ENCODE measurements at places on chromosomes 7 and 10.

DNA sequence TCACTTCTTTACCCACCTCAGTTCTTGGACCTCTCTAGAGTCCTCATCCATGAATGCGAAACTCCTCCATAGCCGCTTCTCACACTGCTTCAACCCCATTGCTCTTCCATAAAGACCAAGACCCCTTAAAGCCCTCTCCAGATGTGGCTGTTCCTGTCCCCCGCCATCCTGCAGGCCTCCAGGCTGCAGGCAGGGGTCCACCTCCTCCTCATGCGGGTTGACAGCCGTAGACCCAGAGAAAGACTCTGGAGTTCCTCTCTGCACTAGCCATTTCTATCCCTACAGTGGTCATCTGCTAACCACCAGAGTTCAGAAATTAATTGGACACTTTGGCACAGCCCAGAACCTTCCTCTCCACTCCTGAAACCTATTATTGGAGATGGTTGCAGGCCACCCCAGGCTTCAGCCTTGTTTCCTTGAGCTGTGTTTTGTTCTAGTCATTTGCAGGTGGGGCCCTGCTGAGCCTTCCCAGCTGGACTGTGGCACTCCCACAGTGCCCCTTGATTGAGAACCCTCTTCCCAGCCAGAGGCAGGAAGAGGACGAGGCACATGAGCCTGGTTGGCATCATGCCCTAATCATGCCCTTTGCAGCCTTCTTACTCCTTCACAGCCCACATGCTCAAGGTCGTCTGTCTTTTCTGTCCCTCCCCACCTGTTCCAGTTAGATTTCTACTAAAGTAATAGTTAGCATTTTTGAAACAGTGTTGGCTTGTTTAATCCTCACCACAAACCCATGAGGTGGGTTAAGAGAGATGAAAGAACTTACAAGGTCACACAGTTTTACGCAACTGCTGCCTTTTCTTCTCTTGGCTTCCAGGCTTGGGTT is 23.9 kb downstream of the CUL1 start:
- no peak overlapping the region for H3K4me3 ChIP-seq
- no peak for DNase-seq
- peaks cover 7% of the 10 kb centered on the region for H3K36me3 ChIP-seq
- no peaks in the 10 kb centered on the region for H3K27me3 ChIP-seq
- H3K4me1 ChIP-seq: peaks cover 62% of the 10 kb centered on the region
- H3K27ac ChIP-seq: no peak overlapping the region

DNA sequence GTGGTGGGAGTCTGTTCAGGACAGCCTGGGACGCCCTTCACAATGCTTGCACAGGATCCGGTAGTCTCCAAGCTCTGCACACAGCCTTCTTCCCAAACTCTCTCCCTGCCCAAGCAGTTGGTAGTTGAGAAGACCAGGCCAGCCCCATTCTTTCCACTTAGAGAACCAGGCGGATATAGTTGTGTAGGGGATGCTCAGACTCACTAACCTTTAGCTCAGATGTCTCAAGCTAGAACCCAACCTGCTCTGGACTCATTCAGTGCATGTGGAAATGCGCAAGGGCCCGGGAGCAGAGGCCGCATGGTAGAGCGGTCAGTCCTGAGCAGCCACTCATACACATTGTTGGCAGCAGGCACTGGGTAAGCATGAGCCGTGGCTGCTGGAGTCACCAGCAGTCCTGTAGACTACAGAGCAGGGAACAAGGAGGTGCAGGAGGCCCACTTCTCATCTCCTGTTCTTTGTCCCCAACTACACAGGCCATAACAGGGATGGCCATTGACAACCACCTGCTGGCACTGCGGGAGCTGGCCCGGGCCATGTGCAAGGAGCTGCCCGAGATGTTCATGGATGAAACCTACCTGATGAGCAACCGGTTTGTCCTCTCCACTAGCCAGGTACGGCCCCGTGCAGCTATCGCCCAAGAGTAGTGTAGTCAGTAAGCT is 17.2 kb upstream of the C10orf53 start:
- DNase-seq: no peak
- no peak overlapping the region for H3K27ac ChIP-seq
- H3K27me3 ChIP-seq: peaks cover 3% of the 10 kb centered on the region
- H3K4me3 ChIP-seq: no peak overlapping the region

- peaks cover 8% of the 10 kb centered on the region for H3K4me1 ChIP-seq
- H3K36me3 ChIP-seq: peaks cover 6% of the 10 kb centered on the region
- H3K27ac ChIP-seq: no peak overlapping the region
- H3K27me3 ChIP-seq: peaks cover 85% of the 10 kb centered on the region
- no peak for DNase-seq
- H3K4me3 ChIP-seq: peak overlapping the region; percentile 53
Observed at GRCh38 chr7:130732980-130733930, 752 bp downstream of the KLF14 start.

DNA sequence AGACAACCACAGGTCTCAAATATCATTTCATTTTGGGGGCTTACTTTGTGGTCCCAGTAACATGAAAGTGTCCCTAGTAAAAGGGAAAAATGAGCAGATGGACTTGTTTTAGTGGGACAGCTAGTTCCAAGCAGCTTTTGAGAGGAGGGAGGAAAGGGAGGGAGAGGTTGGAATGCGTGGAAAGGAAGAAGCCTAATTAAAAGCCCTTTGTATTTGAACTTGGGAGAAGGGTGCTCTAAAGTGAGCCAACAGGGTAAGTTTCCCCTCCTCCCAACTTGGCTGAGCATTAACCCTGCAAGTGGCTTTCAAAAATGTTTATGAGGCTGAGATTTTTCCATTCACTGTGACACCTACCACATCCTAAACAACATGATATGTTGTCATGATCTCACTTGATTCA is 38.8 kb upstream of the LYZL1 start:
- no peaks in the 10 kb centered on the region for H3K36me3 ChIP-seq
- DNase-seq: no peak

DNA sequence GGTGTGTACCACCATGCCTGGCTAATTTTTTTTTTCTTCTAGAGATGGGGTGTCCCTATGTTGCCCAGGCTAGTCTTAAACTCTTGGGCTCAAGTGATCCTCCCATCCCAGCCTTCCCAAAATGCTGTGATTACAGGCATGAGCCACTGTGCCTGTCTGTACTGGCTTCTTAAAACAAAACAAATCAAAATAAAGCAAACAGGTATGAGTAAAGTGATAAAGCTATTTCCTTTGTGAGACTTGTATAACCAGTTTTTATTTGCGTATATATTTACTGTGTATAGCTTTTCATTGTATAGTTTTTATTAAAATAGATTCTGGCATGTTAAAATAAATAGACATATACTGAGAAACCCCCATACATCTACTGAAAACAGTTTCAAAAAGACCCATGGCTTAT is 14.3 kb downstream of the LCOR start:
- peaks cover 7% of the 10 kb centered on the region for H3K36me3 ChIP-seq
- no peak overlapping the region for H3K4me3 ChIP-seq
- no peak for DNase-seq
- no peaks in the 10 kb centered on the region for H3K27me3 ChIP-seq
- H3K4me1 ChIP-seq: peaks cover 13% of the 10 kb centered on the region
